ENCODE measurements at places on chromosomes 5 and 9.

DNA sequence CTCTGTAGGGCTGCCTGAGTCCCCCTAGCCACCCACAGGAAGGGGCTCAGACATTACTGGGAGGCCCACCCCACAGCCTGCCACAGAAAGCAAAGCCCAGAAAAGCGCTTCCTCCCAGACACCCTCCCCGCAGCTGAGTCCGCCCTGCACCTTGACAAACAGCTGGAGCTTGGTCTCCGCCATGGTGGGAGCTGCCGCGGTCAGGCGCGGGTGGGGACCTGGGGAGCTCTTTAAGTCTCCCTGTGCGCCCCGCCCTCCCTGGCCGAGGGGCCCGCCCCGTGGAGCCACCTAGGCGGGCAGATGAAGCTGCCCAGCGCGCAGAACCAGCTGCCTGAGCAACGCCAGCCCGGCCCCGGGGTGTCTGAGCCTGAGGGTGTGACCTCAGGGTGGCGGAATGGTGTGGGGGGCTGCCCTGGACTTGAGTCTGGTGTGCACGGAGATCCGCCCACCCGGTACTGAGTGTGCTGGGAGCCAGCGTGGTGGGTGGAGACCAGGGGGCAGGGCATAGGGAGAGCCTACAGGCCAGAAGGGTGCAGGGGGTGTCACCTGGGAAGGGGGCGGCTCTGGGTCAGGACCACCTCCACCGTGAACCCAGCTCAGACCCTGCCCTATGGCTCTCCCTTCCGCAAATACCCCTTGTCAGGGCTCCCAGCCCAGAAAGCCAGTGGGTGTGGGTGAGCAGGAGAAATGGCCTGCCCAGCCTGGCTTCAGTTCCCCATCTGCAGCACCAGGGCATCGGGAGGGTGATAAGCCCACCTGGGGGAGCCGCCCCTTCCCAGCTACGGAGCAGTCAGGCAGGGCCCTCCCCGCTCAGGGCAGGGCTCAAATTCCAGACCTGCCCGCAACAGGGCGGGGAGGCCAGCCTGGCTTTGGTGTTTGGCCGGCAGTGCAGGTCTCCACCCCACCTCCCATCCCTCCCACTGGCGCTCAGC lies at the start of gene CLIC3:
TSS of gene CLIC3 (minus strand) at position 208 of the 932 bp plus-strand sequence. CDS start at position 183, 25 bp downstream.
- no peak for DNase-seq

DNA sequence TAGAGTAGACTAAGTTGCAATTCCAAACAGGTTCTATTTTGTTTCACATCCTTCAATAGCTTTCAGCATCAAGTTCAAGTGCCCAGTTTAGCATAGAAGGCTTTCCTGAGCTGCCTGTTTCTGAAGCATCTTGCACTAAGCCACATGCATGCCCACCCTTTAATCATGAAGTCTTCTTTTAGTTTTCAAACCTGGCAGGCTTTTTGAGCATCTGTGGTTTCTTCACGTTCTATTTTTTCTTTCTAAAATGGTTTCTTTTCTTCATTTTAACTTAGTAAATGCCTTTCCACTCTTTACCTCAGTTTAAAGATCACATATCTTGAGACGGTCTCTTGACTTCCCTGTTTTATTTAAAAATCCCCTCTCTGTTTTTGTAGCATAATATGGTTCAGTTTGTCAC lies 360.1 kb downstream of the MAN2A1 start:
- DNase-seq = no peak

GRCh38 chr5:112372543-112372942 lies 46.5 kb downstream of the EPB41L4A start:
- DNase-seq = no peak

GRCh38 chr9:110081395-110081794 lies 126.6 kb downstream of the C9orf152 start:
- no peak for DNase-seq

DNA sequence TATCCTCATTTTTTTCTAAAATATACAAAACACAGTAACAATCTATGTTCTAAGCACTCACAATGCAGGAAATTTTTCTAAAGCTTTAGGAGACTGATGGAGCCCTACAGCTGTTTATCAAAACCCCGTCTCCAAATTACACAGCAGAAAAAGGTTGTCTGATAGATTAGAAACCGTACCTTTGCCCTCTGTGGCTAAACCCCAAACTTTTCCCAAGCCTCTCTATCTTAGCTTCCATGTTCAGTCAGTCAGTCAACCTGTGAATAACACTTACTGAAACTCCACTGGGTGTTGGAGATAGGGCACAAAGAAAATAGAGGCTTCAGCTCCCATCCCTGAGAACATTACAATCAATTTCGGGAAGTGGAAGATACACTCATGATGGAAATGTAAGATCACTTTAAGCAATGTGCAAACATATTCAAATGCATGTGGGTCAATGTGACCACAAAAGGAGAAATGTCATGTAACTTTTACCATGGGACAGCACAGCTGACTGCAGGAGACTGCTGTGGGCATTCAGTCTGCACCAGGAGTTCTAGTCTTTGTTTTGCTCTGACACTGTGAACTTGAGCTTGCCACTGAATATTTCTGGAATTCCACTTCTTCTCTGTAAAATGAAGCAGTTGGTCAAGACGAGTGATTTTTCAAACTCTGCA lies 279.5 kb upstream of the PIK3R1 start:
- DNase-seq = no peak

DNA sequence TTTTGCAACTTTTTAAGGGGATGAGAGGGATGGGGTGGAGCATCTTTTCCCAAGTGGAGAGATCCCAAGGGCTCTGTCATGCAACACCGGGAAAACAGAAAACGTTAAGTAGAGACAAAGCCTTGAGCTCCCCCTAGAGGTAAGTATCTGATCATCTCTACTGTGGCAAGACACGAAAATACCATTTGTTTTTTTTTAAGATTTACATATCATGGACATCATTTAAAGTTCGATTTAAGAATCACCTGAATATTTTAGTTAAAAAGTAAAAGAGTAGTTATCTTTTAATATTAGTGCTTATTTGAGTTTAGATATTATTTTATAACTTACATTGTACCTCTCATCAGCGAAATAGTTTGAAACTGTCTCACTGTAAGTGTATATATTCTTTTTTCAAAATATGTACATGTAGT lies 200.4 kb downstream of the LRRC70 start:
- peak; percentile 80 for DNase-seq

DNA sequence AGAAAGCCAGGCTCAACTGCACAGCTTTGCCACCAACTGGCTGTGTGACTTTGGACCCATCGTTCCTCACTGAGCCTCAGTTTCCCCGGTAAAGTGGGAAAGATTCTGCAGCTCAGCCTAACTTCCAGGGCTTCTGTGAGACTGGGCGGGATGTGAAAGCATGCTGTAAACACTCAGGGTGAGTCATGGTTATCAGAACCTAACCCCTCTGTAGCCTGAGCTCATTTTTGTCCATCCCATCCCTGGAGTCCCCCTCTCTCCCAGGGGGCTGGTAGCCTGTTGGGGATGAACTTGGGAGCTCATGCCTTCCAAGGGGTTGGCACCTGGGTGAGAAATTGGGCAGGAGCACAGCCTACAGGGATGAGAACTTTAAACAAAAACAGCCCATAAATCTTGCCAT lies 2.3 kb downstream of the CCDC69 start:
- no peak for DNase-seq

- DNase-seq = peak; percentile 96
Observed at GRCh38 chr9:101235105-101235866, 149.5 kb downstream of the BAAT start.

GRCh38 chr5:136518814-136519213 lies 153.5 kb upstream of the TRPC7 start:
- DNase-seq = no peak

GRCh38 chr9:25939126-25939525 lies 260.9 kb upstream of the TUSC1 start:
- no peak for DNase-seq

DNA sequence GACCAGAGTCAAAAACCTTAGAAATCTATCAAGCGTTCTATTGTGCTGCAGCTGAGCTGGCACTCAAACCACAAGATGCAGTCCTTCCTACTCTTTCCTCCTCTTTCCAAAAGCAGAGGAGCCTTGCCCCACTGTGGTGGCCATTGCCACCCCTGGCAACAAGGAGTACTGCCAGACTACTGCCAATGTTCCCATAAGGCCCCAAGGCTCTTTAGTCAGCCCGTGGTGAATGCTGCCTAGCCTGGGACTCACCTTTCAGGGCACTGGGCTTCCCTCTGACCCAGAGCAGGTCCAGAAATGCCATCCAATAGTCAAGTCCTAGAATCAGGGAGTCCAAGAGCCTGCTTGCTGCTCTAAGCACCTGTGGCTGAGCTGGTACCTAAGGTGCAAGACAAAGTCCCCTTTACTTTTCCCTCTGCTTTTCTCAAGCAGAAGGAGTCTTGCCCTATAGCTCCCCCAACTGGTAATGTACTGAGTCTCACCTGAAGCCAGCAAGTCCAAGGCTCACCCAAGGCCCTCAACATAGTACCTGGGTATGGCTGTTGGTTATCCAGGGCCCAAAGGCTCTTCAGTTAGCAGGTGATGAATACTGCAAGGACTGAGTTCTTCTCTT lies 219.4 kb downstream of the ATPSCKMT start:
- no peak for DNase-seq

DNA sequence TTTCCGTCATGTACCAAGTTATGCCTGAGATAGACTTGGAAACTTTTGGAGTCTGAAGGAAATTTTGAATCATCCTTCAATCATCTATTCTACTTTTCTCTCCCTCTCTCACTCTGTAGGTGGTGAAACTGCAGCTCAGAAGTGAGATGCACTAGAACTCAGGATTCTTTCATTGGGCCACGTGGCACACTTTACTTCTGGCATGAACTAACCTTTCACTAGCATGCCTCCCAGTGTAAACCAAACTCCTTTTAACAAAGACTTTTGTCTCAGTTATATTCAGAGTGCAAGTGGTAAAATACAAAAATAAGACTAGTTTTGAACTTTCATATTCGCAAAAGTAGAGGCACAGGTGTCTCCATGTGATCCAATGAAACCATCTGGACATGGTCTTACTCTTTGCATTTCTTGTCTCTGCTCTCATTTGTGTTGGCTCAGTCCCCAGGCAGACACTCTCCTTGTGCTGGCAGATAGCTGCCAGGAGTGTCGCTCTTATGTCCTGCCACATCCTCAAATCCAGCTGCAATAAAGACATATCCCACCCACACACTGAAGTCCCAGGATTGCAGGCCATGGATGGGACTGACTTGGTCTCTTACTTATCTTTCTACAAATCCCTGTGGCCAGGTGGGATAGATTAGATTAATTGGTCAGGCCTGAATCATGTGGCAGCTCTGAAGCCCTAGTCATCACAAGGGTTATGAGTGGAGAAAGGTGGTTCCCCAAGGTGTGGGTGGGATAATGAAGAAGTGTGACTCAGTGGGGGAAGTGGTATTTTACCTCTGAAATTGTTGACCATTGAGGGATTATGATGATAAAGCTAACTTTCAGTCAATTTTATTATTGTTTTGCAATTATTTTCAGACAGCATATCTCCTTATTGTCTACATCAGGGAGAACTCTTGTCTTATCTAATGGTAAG lies 267.5 kb downstream of the GABRB2 start:
- DNase-seq = no peak

DNA sequence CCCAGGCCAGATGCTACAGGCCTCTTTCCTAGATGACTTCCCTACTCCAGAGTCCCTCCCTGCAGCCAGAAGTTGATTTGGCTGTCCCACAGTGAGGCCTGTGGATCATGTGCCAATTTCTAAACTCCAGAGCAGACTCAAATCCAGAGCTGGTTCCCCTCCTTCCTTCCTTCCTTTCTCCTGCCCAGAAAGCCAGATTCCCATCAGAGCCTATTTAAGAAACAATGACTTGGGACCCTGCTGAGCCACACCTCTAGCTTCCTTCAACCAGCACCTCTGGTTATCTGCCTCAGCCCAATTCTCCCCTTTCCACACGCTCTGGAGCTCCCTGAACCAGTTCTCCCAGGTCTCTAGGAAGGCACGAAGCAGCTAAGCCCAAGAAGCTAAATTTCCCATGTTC lies 7.2 kb downstream of the FAM219A start:
- DNase-seq = no peak

GRCh38 chr5:123429993-123430392 lies 6.8 kb upstream of the CEP120 start:
- no peak for DNase-seq

DNA sequence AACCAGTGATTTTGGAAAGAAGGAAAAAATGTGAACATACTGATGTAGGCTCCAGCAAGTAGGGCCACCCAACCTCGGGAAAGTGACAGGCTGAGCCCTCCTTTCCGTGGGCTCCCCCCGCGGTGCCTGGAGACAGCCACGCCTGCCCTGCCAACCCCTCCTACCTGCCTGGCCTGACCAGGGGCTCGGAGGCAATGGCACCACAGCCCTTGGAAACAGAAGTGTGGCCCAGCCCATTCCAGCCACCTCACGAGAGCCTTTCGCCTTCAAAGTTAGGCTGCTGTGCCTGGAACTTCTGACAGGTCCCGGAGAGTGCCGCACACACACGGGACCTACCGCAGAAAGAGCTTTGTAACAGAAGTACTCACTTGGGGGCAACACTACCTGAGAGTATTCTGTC lies 49.5 kb upstream of the LRRC14B start:
- DNase-seq = no peak

DNA sequence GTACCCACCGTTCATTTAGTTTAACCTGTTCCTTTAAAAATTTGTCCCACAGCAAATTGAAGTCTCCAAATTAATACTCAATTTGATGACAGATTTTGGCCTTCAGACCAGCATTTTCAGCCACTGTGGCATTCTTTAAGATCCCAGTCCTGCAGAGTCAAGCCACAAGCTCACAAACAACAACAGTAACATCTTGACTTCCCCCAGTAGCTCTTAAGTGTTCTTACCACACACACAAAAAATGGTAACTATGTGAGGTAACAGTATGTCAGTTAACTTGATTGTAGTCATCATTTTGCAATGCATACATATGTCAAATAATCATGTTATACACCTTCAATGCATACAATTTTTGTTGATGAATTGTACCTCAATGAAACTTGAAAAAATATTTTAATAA lies 247.9 kb downstream of the LURAP1L start:
- DNase-seq = no peak

DNA sequence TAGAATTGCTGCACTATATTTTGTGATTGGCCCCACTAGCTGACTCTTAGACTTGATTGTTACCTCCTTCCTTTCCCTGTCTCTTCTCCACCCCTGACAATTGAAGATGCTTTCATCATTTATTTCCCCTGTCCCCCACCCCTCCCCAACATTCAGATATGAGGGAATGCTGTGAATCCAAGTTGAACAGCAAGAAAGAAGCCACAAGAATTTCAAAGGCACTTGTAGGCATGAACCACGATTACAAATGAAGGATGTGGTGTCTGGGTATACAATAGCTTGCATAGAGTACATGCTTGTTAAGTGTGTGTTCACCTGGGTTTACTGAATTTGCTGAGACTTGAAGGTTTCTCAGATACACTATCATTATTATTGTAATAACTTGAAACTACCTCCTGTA lies 78.3 kb upstream of the TRIO start:
- no peak for DNase-seq

DNA sequence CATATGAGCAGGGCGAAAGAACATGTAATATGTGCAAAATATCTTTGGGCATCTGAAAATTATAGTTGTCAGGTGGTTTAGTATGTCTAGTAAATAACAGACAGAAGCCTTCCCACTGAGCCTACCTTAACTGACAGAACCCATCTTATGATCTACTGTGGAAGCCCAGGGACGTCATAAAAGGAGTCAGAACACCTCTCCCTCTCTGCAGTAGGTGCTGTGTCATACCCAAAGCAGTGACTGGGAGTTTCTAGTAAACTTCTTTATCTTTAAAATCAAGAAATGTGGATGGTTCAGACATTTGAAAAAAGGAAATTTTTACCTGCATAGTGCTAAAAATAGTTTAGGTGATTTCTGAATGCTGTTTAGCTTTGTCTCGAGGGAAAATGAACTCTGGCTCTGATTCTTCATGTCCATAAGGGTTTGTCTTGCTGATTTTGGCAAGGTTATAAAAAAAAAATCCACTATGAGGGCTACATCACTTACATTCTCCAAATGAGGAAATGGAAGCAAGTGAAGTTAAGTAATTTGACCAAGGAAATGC lies 104.0 kb downstream of the NUDT12 start:
- no peak for DNase-seq

Data from pons (tissue), 1 donor.